CD4-positive, alpha-beta T cell treated with Interleukin-21 for 1 hour (primary cell): ENCODE measurements at places on chromosomes 7 and 10.

GRCh38 chr7:110960811-110961210 is 130.1 kb upstream of the LRRN3 start:
- DNase-seq = no peak

- DNase-seq = no peak
These were observed 34.6 kb downstream of the BAZ1B start for GRCh38 chr7:73487486-73487885.

DNA sequence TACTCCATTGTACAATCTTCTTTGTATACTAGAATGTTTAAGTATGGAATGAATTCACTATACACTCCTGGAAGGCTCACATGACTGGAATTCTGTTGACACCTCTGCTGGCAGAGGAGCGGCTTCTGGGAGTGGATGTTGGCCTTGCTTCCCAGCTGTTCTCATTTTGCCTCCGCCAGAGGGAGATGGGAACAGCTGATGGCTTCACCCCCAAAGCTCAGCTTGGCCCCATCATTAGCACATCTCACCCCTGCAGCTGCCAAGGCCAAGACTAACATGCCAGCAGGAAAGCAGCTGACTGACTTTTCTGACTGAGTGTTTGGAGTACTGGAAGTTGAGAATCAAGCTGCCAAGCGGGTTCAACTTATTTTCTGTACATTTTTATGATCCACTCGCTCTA is 15.1 kb downstream of the ADAM12 start:
- DNase-seq = no peak

- DNase-seq = no peak
These were observed 124.2 kb upstream of the PDLIM1 start for GRCh38 chr10:95414844-95415485.

DNA sequence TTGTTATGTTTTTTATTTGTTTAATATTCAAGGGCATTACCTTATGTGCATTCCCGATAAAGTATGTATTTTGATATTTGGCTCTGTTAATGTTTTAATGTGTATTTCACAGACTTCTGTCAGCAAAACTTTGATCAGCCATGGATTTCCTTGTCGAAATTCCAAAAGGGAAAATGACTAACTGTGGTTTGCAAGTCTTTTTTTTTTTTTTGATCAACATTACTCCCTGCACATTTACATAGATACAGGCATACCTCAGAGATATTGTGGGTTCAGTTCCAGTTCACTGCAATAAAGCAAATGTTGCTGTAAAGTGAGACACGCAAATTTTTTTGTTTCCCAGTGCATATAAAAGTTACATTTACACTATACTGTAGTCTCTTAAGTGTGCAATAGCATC is 351.9 kb downstream of the CXCL12 start:
- no peak for DNase-seq

- DNase-seq = no peak
These were observed 39.8 kb downstream of the WAPL start for GRCh38 chr10:86481761-86482160.
